ENCODE measurements at places on chromosomes 6 and 20. TPM values are rescaled to one million over a fixed set of nuclear protein-coding genes. Genes with fewer than 3 reads are reported as not detected.

DNA sequence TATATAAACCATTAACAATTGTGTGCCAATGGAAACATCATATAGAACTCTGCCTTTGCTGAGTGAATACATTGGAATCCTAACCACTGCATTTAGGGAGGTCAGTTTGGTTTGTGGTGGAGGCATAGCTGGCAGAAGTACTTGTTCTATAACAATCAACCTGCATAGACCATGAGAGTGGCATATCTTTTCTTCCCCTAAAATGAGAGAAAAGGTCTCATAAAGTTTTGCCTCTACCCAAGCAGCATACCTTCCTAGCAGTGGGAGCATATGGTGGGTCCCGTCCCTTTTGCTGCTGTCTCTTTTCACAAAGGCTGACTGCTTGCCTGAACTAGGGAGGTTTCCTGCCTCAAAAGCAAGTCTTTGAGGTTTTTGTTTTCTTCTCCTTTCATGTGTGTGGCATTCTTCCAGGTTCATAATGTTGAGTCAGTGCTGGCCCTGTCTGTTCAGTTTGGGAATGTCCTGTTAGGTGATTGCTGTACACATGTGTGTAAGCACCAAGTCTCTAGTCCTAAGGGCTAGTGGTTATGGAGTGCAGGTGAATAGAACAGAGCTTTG lies 61.2 kb upstream of the SUPT3H start:
- DNase-seq = no peak

- DNase-seq = no peak
Observed at GRCh38 chr6:81792826-81793225, 40.3 kb upstream of the TENT5A start.

- no peak for DNase-seq
Observed at GRCh38 chr6:115894426-115894992, 166.2 kb downstream of the FRK start.

- DNase-seq = no peak
Observed at GRCh38 chr6:66555082-66555481, 848.1 kb upstream of the EYS start.

DNA sequence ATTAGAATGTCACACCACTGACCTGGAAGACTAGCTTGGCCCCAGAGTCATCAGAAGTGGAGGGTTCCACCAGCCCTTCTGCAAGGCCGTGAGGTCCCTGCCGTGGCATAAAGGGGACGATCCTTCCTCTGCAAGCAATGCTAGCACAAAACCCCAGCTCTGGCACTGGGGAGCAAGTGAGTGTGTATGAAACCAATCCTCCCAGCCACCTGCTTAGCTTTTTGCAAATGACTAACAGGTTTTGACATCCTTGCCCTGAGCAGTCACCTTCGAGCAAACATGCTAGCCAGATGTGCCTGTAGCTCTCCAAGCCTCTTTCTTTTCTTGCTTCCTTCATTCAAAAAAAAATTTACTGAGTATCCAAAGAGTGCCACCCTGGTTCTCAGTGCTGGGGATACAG lies 8.6 kb downstream of the SULF2 start:
- no peak for DNase-seq

DNA sequence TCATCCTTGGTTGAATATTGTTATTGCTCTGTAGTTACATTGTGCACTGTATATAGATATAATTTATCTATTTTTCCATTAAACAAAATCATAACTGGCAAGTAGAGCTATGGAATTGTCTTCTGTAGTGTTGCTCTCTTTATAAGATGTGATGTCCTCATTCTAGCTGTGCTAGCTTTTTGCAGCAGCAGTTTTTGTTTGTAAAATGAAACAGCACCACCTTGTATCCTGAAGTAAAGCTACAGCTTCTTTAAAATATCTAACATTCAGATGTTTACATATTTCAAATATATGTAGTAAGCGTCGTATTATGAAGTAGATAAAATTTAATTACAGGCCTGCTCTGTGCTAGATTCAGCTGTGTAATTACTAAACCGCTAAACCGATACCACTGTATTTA lies 328.8 kb upstream of the MANEA start:
- no peak for DNase-seq

DNA sequence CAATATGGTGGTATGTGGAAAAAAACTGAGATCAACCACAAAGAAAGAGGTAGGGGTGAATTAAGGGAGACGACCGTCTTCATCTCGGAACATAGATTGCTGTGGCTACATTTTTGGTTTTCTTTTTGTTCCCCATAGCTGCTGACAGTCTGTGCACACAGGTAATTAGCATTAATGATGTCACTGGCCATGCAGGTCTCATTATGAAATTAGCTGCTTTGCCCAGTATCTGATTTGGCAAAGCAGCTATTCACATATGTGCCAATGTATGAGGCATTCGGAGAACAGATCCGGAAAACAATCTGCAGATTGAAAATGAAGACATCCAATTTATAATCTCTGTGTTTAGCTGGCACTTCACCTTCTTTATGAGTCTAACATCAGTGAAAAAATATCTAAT lies 13.1 kb downstream of the NOX3 start:
- DNase-seq = no peak

GRCh38 chr6:162262466-162263196 lies 464.9 kb downstream of the PRKN start:
- DNase-seq = no peak

SIRPG gene
- total RNA-seq = not detected

GHRH gene
- total RNA-seq = 3.9 TPM

EYA2 gene
- 8.1 TPM for total RNA-seq

MOXD1 gene
- 3.7 TPM for total RNA-seq

ADGRB3 gene
- total RNA-seq = 2.0 TPM

NOX3 gene
- not detected for total RNA-seq

Measured in type B pancreatic cell (in vitro differentiated cells).